Heart right ventricle (tissue), 16 donors: ENCODE measurements at places on chromosomes 11 and 22. TPM values are rescaled to one million over a fixed set of nuclear protein-coding genes. Genes with fewer than 3 reads are reported as not detected.

Gene CASP1
- 13.0 TPM for total RNA-seq

GRCh38 chr11:121372028-121372427 is 79.5 kb downstream of the SC5D start:
- DNase-seq, result no peak

DNA sequence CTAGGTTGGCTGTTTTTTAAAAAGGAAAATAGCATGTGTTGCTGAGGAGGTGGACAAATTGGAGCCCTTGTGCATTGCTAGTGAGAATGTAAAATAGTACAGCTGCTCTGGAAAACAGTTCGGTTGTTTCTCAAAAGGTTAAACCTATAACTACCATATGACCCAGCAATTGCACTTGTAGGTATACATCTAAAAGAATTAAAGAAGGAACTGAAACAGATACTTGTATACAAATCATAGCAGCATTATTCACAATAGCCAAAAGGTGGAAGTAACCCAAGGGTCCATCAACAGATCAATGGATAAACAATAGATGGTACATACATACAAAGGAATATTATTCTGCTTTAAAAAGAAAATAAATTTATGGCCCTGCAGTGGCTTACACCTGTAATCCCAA is 111.4 kb downstream of the CSTPP1 start:
- no peak for DNase-seq

DNA sequence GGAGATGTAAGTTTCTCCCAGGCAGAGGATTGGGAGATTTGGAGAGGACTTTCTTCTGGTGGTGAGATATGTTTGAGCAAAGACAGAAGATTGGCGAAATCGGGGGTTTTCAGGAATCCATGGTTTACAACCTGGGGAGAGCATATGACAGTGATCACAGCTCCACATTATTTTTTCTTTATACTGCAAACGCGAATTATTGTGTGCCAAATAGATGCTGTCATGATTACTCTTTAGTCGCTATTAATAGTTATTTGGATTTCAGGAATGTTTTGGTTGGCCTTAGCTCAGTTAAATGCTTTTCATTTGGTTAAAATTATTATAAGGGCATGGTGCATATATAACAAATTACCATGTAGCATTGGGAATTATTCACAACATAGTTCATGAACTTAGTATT is 15.2 kb downstream of the ATXN10 start:
- no peak for DNase-seq

DNA sequence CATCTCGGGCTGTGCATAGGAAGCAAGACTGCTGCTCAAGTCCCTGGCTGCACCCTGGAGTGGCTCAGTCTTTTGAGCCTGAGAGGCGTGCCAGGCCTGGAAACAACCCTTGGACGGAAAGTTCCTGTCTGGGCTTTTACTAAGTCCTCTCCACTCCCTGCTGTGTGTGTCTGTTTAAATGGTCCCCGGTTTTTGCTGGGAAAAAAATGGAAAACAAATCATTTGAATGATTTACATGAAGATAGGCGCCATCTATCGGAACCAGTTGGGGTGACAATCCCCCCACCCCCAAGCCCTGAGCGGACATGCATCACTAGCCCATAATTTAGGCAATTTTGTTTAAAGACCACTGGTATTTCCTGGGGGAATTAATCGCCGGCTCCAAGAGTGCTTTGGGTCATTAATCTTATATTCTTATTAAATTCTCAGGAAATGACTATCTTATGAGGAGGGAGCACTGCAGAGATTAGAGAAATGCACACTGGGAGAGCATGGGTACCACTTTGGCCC is 2.7 kb upstream of the GAB2 start:
- peak; percentile 84 for DNase-seq

Gene B3GAT1
- not detected for total RNA-seq

DNA sequence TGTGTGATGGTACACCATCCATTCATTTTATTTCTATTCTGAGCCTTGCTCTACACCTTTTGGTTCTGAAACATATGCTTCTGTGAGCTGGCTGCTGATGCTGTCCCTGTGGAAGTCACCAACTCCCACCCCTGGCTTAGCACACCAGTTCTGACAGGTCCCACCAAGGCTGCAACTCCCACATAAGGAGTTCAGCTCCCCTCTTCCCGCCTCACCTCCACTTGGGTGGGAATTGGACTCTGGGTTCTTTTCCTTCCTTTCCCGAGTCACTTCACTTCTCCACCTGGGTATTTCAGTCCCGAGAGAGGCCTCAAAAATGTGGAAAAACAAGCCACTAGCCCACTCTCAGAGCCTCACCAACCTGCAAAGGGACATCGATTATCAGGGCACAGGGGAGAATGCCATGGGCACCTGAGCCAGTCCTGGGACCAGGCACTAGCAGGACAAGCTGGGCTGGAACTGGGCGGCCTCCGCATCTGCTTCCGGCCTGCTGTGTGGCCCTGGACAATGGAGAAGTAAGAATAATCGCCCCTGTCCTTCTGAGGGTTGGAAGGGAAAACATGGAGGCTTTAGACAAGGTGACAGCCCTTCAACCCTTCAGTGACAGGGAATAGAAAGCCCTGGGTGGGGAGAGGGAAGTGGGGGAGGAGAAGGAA is 80.1 kb downstream of the IGLL1 start:
- DNase-seq, result no peak

GRCh38 chr11:108491936-108492335 is 6.2 kb downstream of the POGLUT3 start:
- no peak for DNase-seq

- no peak for DNase-seq
Measured at GRCh38 chr11:30440510-30440909, 117.6 kb downstream of the ARL14EP start.

GRCh38 chr11:121452609-121453150 is at the start of gene SORL1-AS1:
SORL1-AS1 (minus strand) TSS chr11:121452967.
- no peak for DNase-seq

DNA sequence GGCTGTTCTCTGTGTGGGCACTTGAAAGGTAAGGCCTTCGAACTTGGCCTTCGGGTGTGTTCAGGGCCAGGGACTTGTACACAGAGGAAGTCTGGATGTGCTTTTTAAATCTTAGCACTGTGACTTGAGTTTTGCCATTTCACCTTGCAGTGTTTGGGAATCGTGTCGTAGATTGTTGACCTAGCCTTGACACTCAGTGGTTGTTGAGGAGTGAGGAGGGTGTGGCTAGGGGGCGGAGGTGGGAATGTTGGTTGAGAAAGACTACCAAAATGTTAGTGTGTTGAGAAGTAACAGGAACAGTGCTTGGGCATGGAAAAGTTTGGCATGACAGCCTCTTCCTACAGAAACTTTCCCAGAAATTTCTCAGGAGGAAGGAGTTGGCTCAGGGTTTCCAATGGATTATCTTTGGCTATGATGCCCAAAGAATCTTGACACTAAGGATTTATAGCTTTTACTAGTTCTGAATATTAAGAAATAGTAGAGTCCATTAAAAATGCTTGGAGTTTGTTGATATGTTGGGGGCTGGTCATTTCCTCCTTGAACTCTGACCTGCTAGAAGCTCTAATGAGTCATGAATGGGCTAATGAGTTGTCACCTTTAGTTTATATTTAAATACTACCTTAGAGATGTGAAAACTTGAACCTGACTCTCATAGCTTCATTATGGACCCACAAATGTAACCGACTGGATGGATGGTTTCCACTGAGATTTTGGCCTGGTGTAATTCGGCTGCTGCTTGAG is 40.6 kb downstream of the BARX2 start:
- no peak for DNase-seq

DNA sequence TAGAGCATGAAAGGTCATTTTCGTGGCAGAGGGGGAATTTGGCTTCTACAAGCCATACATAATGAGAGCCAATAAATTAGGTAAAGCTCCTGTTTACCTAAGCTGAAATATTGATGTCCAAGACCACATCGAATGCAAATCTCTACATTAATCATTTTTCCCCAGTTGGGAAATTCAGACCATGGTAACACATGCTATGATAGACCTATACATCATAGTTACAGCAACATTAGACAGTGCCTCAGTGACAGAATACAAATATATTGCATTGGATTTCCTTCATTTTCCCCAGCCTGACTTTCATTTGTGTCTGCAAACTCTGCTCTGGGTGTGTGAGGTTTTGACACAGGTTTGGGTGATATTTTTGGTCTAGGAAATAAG is 1079.7 kb upstream of the TENM4 start:
- no peak for DNase-seq

- DNase-seq, result no peak
Measured at GRCh38 chr11:33320016-33320813, 63.0 kb downstream of the HIPK3 start.

Gene OR4A16
- total RNA-seq, result not detected

DNA sequence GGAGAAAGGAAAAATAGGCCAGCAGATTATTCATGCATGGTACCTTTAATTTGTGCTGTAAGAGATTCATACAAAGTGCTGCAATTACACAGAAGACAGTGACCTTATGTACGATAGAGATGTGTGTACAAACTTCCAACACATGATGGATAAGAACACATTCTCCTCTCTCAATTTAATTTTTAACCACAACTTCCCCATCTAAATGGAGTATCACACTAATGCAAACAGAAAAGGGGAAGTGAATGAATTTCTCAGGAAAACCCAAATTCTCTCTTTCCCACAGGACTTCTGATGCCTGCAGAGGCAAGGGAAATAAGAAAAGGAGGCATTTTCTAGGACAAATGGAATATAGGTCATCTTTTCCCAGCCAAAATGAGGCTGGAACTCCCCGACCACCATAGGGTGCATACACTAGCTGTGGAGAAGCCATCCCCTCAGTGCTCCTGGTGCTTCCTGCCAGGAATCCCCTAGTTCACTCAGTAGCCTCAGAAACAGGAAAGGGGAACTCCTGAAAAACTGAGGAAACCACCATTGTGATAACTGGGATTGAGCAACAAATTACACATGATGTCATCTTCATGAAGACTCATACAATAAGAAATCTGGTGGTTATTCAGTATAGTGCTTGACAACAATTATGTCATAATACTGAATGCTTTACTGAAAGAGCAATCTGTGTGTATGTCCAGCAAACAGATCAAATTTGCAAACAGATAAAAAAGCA is 22.4 kb downstream of the MMP10 start:
- DNase-seq, result no peak

Gene POU2F3
- not detected for total RNA-seq

Gene GTSE1
- 0.17 TPM for total RNA-seq

- no peak for DNase-seq
Measured at GRCh38 chr11:126404367-126404766, 48.9 kb downstream of the ST3GAL4 start.

DNA sequence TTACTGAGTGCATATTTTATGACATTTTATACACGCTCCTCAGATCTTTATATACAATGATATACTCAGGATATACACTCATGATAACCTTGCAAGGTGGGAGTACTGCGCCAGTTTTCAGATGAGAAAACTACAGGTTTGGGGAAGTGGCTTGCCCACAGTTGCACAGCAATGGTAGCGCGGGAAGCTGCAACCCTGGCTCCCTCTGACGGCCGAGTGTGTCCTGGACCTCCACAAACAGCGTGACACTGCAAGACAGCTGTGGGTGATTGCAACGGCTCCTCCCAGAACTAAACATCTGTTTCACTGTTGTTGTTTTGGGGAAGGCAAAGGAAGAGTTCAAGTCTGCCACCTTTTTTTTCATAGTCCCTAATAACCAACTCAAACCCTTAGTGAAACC is 47.0 kb downstream of the PACSIN2 start:
- peak; percentile 65 for DNase-seq
